Activated CD4-positive, alpha-beta memory T cell treated with anti-CD3 and anti-CD28 coated beads for 36 hours (primary cell): ENCODE measurements at places on chromosomes 2 and 18. TPM values are rescaled to one million over a fixed set of nuclear protein-coding genes. Genes with fewer than 3 reads are reported as not detected.

LYG1 gene
- 0.29 TPM for total RNA-seq

CAPN14 gene
- 0.39 TPM for total RNA-seq

PIEZO2 gene
- not detected for total RNA-seq

ATP6V1B1 gene
- not detected for total RNA-seq
